Colonic mucosa (tissue), 4 donors: ENCODE measurements at places on chromosomes 4 and X. TPM values are rescaled to one million over a fixed set of nuclear protein-coding genes. Genes with fewer than 3 reads are reported as not detected.
A peak's percentile ranks its signal among the peaks of the same experiment; 100 is the strongest.

DNA sequence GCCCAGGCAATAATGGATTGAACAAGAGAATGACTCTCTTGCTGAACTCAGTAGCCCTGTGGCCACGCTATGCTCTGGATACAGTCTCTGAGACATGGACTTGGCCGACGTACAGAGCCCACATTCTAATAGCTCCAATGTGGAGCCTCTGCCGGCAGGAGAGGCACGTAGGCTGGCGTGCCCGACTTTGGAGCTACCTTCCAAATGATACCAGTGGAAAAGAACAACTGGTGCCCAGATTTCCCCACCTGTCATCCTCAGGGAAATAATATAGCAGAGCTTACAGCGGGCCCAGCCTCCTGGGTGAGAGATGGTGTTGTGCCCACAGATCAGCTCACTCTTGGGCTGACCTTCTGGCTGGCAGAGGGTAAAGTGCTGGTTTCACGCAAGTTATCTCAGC, 10.6 kb downstream of the NDP start:
- no peak for DNase-seq

The GPR173 gene
- 1.2 TPM for total RNA-seq

- no peak for DNase-seq
Observed at GRCh38 chr4:186669159-186669731, 54.4 kb downstream of the FAT1 start.

The GLRB gene
- total RNA-seq, result 0.42 TPM

DNA sequence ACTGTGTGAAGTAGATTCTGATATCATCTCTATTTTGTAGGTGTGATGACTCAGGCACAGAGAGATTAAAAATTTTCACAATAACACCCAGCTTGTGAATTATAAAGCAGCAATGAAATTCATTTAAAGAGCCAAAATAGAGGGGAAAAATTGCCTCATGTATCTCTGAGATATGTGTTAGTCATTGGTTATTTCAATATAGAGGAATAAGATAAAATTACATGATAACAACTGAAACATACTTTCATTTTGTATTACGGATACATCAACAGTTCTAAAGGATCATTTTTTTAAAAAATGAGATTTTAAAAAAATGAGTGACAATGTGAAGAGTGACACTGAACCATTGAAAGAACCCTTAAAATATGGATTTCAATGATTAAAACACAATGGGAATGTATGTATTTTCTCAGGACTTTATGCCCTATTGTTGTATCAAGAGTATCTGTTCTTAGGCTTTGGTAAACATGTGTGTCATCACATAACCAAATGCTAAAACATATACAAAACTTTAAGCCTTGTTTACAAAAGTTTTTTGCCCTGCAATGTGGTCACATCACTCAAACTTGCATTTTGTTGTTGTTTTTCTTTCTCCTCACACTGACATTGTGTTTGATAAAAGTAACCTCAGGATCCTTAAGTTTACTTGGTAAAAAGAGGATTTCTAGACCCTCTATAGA, 221.3 kb downstream of the ANTXR2 start:
- no peak for DNase-seq

GRCh38 chrX:78540171-78540570, 119.0 kb downstream of the RTL3 start:
- no peak for DNase-seq

The CD38 gene
- total RNA-seq, result 2.5 TPM

GRCh38 chr4:155338196-155338595, 38.6 kb downstream of the MAP9 start:
- no peak for DNase-seq

DNA sequence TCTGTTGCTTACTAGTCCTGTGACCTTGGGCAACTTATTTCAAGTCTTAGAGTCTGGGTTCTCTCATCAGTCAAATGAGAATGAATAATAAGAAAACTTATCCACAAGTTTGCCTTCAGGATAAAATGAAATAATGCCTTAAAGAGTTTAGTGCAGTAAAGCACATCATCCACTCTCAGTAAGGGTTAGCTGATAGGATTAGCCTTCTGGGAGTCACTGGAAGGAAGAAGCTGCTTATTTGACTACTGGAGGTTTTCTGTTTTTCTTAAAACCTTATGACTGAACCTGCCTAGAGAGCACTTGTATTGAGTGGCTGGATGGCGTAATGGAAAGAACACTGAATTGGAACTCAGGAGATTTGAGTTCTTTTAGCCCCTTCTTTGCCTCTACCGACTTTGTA, 1.8 kb downstream of the RNF128 start:
- no peak for DNase-seq

GRCh38 chrX:69060631-69061408, 104.4 kb downstream of the PJA1 start:
- peak; percentile 64 for DNase-seq

- no peak for DNase-seq
Observed at GRCh38 chrX:101191217-101191750, 28.3 kb upstream of the DRP2 start.

DNA sequence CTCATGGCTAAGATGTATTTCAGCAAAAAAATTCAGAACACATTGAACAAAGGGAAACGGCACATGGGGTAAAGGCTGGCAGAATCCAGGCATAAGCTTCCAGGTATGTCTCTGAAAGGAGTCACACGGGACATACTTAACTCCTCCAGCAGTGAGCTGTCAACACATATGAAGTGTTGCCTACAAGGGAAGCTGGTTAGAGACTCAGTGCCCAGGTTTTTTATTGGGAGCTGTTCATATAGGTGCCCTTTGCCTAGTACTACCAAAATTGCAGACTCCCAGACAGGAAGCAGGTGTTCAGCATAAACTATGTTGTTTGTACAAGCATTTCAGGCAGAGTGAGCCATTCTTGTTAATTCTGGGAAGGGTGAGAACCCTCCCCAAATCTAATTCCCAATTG, 77.4 kb upstream of the PUDP start:
- DNase-seq, result no peak

GRCh38 chr4:14247767-14248166, 620.2 kb upstream of the BOD1L1 start:
- no peak for DNase-seq

GRCh38 chr4:183635321-183635720, 23.7 kb downstream of the RWDD4 start:
- DNase-seq, result no peak

The NUDT6 gene
- total RNA-seq, result 8.3 TPM

GRCh38 chrX:135477576-135477975, 42.9 kb upstream of the INTS6L start:
- DNase-seq, result peak; percentile 44

GRCh38 chr4:156792462-156793085, 179.0 kb downstream of the PDGFC start:
- no peak for DNase-seq

DNA sequence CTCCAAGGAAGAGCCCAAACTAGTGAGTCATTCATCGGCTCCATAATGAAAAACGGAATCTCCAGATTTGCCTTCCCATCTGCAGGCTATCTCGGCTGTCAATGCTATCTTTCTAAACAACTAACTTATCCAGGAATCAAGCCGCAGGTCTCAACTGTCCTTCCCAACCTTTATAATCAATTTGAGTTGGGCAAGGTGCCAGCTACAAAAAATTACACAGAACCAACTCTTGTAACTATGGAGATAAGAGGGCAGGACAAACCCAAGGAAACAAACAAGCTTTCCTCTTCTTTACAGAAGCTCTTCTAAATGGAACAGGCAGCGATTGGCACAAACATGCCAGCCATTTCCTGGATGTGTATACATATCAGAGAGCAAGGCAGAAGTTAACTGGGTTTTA, 61.2 kb upstream of the RAI2 start:
- DNase-seq, result peak; percentile 23

The FAM184B gene
- total RNA-seq, result 0.94 TPM

- no peak for DNase-seq
Observed at GRCh38 chrX:154434394-154435168, 2.4 kb upstream of the GDI1 start.

The RPL9 gene
- total RNA-seq, result 1,383 TPM

DNA sequence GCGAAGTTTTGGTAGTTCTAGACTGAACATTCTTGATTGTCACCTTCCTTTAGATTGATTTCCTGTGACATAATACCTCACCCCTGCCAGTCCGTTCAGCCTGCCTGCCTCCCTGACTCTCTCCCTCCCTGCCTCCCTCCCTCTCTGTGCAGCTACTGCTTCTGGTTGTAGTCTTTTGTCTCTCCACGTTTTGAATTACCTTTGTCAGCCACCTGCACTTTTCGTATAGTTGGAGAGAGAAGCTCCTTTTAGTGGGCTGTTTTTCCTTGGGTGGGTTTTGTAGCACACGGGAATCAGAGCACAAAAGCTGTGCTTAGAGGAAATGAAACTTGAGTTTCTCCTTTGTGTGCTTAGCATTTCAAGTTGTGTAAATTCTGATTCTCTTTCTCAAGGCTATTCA, 32.6 kb upstream of the MSMO1 start:
- DNase-seq, result no peak

DNA sequence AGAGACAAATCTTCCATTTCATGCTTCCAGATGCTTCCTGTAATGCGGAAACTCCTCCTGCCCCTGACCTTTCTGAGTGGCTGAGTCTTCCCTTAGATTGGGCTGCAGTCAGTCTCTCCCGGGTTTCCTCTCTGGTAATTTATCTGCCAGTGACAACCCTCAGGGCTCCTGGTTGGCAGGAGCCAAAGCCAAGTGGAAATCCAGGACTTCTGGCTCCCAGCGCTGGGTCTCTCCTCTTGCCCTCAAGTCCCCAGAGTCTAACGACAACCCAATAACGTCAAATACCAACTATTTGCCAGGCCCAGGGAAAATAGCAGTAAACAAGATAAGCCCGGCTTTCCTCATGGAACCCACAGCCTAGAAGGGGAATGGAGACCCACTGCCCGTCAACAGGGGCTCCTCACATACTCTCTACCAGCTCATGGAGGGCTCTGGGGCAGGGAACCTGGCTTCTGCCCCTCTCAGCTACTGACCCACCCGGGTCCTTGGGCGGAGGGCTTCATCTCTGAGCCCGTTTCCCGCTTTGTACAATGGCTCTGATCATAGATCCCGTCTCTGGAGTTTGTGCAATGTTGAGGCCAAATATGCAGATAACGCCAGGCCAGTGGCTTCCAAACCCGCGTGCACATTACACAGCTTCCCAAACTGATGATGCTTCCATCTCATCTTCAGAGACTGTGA, 1.1 kb upstream of the TBC1D14 start:
- DNase-seq, result no peak

GRCh38 chr4:37431417-37431743, 186.8 kb downstream of the NWD2 start:
- no peak for DNase-seq

- DNase-seq, result no peak
Observed at GRCh38 chr4:173189117-173189693, 20.6 kb downstream of the GALNT7 start.

DNA sequence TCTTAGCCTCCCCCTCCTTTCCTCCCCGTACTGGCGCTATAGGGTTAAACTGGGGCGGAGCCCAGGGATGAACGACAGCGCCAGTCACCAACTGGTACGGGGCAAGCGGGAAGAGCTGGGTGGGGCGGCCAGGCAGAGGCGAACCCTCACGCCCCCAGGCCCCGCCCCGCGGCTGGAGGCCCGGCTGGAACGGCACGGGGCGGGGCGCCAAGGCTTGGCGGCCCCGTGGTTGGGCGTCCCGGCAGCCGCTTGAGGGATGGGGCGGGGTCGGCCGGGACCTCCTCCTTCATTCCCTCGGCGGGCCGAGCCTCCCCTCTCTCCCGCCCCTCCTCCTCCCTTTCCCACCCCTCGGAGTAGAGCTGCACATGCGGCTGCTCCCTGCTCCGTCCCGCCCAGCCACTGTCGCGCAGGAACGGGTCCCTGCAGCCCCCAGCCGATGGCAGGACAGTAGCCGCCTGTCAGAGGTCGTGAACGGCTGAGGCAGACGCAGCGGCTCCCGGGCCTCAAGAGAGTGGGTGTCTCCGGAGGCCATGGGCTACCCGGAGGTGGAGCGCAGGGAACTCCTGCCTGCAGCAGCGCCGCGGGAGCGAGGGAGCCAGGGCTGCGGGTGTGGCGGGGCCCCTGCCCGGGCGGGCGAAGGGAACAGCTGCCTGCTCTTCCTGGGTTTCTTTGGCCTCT, at the start of gene EDA:
TSS of gene EDA (plus strand) at position 335 of the 678 bp plus-strand sequence.
- peak; percentile 77 for DNase-seq

GRCh38 chr4:55951191-55951922, 2.6 kb downstream of the CEP135 start:
- no peak for DNase-seq

The PDCL2 gene
- total RNA-seq, result not detected

DNA sequence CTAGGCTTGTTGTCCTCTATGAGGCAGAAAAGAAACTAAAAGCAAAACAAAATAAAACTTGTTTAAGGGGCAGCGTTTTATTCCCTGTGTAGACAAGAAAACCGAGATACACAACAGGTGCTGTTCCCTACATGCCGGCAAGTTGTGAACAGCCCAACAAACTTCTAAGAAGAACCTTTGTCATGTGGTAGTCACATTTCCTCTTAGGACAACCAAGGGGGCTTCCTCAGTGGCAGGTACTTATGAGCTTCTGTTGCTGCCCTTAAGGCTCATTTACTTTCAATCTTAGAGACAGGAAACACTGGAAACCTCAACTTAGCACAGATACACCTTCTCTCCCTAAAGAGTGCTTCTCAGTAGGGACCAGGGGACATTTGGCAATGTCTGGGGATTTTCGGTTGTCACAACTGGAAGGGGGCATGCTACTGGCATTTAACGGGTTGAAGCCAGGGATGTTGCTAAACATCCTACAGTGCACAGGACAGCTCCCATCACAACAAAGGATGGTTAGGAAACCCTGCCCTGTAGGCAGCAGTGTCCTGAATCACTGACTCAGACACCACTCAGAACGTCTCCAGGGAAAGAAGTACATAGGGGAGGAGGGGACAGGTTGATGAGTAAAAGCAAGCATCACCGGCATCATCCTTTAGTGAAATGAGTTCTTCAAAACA, 111.0 kb downstream of the ASB9 start:
- no peak for DNase-seq
